ENCODE measurements at places on chromosomes 6 and 20. TPM values are rescaled to one million over a fixed set of nuclear protein-coding genes. Genes with fewer than 3 reads are reported as not detected.

DNA sequence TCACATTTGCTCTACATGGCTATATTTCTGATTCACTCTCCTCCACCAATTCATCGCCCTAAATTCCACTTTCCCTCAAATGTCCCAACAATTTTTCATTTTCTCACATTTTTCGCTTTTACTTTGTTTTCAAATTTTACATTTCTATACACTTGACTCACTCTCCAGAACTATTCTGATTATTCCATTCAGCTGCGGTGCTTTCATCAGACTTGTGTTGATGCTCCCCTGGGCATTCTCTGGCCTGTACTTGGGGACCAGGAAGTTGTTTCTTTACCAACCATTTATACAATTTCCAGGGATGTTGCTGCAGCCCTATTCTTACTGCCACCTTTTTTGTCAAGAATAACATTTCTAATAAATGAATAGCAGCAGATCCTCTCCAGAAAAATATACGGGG is 444.8 kb downstream of the MAFB start:
- no peak for DNase-seq

- no peak for DNase-seq
Observed at GRCh38 chr6:128528241-128528640, 7.8 kb upstream of the PTPRK start.

GRCh38 chr6:101597693-101598092 is 204.2 kb downstream of the GRIK2 start:
- no peak for DNase-seq

DACT2 gene
- total RNA-seq, result 1.1 TPM

DNA sequence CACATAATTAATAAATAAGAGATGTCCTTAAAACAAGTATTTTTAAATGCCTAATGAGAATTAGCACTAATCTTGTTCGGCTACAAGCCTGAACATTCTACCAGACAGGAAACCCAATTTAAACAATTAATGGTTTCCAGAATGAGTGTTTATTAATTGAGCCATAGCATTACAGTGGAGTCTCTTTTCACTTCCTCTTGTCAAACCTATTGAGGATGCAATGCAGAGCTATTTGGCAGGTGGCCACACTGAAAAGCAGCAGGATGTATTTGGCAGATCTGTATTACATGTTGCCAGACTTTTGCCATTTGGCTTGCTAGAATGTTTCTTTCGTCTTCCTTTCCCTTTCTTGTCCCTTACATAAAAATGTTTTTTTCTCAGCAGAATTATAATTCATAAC is 475.2 kb upstream of the MARCKS start:
- peak; percentile 62 for DNase-seq

DNA sequence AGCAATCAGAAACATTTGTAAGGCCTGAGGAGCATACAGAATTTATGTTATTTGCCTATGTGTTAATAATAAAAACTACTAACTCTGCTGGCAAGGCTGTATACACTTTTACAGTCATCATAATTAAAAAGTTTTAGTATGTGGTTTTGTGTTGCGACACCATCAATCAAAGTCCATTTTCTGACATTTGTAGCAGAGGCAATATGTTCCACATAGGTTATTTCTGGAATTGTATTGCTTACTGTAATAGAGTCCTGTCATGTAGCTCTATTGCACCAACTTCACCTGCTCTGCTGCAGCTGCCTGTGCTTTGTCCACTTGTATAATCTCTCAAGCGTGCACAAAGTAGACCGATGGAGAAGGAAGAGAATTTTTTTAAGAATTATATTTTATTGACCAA is 501.8 kb downstream of the HACE1 start:
- no peak for DNase-seq
